Astrocyte (in vitro differentiated cells and primary cell): ENCODE measurements at places on chromosomes 6 and 20. TPM values are rescaled to one million over a fixed set of nuclear protein-coding genes. Genes with fewer than 3 reads are reported as not detected.

- H3K27me3 ChIP-seq = no peaks in the 10 kb centered on the region
- H3K4me3 ChIP-seq = no peak overlapping the region
- DNase-seq = peak; percentile 83
- no peaks in the 10 kb centered on the region for H3K36me3 ChIP-seq
- peak overlapping the region; percentile 32 for H3K27ac ChIP-seq
Observed at GRCh38 chr6:37717836-37718251, 20.2 kb upstream of the MDGA1 start.

DNA sequence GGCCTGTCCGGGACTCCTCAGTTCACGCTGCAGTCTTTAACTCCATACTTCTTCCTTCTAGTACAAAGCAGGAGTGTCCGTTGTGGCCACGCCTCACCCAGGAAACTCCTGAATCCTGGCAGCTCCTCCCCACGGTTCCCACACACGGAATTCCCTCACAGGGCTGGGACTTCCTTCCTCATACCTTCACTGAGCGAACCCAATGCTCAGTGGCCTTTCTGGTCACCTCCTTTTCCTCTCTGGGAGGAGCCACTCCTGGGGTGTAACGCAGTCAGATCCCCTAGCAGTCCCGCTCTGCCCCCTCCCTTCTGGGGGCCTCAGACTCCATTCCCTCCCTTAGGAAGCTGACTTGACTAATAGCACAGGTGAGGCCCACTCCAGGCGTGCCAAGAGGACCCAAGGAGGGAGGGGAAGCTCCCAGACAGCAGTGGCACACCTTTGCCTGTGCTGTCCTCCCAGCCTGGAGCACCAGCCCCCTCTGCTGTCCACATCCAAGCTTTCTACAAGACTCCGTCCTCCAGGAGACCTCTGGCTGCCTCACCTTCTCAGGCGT lies at the start of gene SLC52A3:
TSS of gene SLC52A3 (minus strand) at position 75 of the 553 bp plus-strand sequence. CDS start 2,726 bp downstream, outside the sequence.
- H3K4me3 ChIP-seq = no peak within 1 kb of the TSS
- no peak within 1 kb of the TSS for H3K27ac ChIP-seq
- no peaks in the 10 kb centered on the region for H3K4me1 ChIP-seq
- no peaks in the 10 kb centered on the region for H3K27me3 ChIP-seq

Gene SLC17A3
- not detected in 2 replicates for total RNA-seq

DNA sequence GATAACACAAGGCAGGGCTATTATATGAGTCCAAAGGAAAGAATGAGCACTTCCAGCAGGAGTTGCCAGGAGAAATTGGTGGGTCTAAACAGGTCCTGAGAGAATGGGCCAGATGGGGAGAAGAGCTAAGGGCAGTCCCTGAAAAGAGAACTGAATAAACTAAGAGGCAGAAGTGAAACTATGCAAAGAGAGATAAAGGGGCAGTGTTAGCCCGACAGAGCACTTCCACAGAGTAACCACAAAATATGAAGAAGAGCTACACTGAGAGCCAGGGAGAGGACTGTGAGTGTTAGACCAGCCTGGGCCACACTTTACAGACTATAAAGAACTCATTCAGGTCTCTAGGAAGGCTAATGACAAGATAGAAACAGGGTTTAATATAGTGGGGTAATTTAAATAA lies 43.8 kb downstream of the RALGAPA2 start:
- no peak overlapping the region for H3K27ac ChIP-seq
- H3K4me1 ChIP-seq = no peaks in the 10 kb centered on the region
- peak; percentile 14 for DNase-seq
- H3K27me3 ChIP-seq = no peaks in the 10 kb centered on the region

GRCh38 chr6:20292905-20293304 lies 80.6 kb upstream of the MBOAT1 start:
- H3K4me1 ChIP-seq = no peaks in the 10 kb centered on the region
- DNase-seq = no peak
- no peak overlapping the region for H3K27ac ChIP-seq
- H3K4me3 ChIP-seq = no peak overlapping the region
- no peaks in the 10 kb centered on the region for H3K36me3 ChIP-seq
- no peaks in the 10 kb centered on the region for H3K27me3 ChIP-seq

DNA sequence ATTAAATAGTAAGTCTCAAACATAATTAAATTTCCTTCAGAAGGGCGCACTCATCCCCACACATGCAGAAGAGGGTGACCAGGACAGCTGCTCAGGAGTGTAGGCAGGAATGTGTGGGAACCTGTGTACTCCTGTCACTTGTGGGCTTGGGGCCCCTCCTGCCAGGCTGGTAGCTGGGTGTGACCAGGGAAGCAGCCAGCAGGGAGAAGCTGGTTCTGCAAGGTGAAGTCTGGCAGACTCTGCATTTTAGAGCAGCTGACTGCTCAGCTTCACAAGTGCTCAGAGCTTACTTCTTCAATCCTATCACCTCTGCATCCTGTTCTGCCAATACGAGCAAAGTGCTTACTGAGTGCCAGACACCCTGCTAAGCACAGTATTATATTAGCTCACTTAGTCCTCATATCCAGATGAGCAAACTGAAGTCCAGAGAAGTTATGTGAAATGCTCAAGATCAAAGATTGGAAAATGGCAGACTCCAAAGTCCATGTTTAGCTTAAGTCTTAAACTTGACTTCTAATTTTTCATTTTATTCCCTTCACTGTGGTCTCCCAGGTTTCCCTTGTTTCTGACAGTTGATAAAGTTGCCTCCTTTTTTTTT lies 27.9 kb downstream of the ELMO2 start:
- no peak for DNase-seq
- H3K27me3 ChIP-seq = no peaks in the 10 kb centered on the region
- no peaks in the 10 kb centered on the region for H3K4me1 ChIP-seq

- no peaks in the 10 kb centered on the region for H3K27me3 ChIP-seq
- peaks cover 55% of the 10 kb centered on the region for H3K36me3 ChIP-seq
- H3K27ac ChIP-seq = no peak overlapping the region
- peak; percentile 44 for DNase-seq
Observed at GRCh38 chr6:53095716-53096115, 30.5 kb downstream of the FBXO9 start.

GRCh38 chr6:74902089-74902488 lies 303.8 kb downstream of the COL12A1 start:
- no peaks in the 10 kb centered on the region for H3K36me3 ChIP-seq
- no peak for DNase-seq
- H3K27me3 ChIP-seq = no peaks in the 10 kb centered on the region
- H3K27ac ChIP-seq = no peak overlapping the region

DNA sequence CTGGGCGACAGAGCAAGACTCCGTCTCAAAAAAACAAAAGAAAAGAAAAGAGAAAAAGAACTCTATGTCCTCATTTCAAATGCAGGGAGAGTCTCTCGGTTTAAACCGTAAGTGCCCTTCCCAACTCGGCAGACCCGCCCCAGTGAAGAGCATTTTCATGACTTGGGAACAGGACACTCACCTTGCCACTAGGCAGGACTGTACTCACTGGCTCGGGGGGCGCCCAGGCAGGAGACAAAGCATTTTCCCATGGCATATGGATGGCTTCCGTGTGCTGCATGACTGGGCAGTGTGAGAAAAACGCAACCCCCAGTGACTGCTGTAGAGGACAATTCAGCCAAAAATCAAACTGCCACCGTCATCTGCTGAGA lies 23.7 kb upstream of the MRGBP start:
- H3K4me1 ChIP-seq = peaks cover 19% of the 10 kb centered on the region
- H3K4me3 ChIP-seq = no peak overlapping the region
- H3K36me3 ChIP-seq = no peaks in the 10 kb centered on the region
- no peak for DNase-seq
- no peak overlapping the region for H3K27ac ChIP-seq

DNA sequence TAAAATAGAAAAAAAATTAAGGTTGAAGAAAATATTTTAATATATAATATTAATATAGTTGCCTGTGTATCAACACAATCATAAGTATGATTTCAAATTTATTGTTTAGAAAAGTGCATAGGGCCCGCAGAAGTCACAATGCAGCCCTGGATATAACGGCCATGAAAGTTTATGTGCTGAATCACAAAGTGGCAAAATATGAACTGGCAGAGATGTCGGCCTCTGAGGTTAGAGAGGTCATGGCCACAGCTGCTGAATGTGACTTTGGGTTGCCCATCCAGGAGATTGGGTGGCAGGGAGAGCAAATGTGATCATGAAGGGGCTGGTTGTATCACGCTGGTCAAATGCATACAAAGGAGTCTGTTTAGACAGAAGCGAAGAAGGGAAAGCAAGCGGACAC lies 35.7 kb downstream of the COL11A2 start:
- no peak overlapping the region for H3K4me3 ChIP-seq
- DNase-seq = no peak
- H3K27ac ChIP-seq = no peak overlapping the region
- H3K36me3 ChIP-seq = no peaks in the 10 kb centered on the region
- H3K27me3 ChIP-seq = peaks cover 7% of the 10 kb centered on the region
- H3K4me1 ChIP-seq = peaks cover 10% of the 10 kb centered on the region

- H3K4me1 ChIP-seq = peaks cover 32% of the 10 kb centered on the region
- H3K4me3 ChIP-seq = peak overlapping the region; percentile 79
- no peaks in the 10 kb centered on the region for H3K27me3 ChIP-seq
- peaks cover 9% of the 10 kb centered on the region for H3K36me3 ChIP-seq
- no peak for DNase-seq
Observed at GRCh38 chr6:17280552-17281090, 540 bp upstream of the RBM24 start.

DNA sequence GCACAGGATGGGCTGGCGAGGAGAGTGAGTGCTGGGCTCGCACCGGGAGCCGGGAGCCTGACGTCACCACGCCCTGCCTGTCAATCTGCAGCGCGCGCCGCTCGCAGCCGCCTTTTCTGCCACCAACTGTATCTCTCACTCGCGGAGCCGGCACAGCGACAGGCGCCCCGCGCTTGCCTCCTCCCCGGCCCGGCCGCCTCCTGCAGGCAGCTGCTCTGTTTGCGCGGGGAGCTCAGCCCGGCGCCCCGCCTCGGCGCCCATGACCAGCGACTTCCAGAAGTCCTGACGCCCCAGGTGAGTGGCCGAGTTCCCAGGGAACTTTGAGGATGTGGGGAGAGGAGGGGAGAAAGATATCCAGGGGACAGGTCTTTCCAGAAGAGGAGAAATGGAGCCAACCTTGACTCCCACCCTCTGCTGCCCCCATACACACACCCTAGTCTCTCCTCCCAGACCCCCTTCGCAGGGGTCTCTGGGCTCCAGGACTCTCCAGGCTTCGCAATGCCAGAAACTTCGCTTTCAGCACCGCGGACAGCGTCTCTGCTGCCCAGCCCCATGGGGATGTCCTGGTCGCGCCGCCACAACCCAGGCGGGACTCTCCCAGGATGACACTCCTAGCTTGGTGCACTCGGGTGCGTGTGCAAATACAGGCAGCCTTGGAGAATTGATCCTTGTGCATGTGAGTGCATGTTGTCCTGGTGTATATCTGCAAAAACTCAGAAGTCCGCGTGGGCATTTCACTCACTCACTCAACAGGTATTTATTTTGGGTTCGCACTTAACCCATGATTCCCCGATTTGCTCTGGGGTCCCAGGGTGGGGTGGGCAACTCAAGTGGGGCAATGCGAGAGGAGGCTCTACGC lies at the start of gene GPR6:
TSS of gene GPR6 (plus strand) at position 138 of the 859 bp plus-strand sequence. CDS start 802 bp downstream, outside the sequence.
- H3K4me3 ChIP-seq = no peak within 1 kb of the TSS
- DNase-seq = peak; percentile 27
- peaks cover 20% of the 10 kb centered on the region for H3K27me3 ChIP-seq
- no peaks in the 10 kb centered on the region for H3K4me1 ChIP-seq
- H3K27ac ChIP-seq = no peak within 1 kb of the TSS

GRCh38 chr20:14259689-14260088 lies 77.7 kb downstream of the FLRT3 start:
- H3K36me3 ChIP-seq = no peaks in the 10 kb centered on the region
- no peaks in the 10 kb centered on the region for H3K27me3 ChIP-seq
- no peak overlapping the region for H3K4me3 ChIP-seq
- no peaks in the 10 kb centered on the region for H3K4me1 ChIP-seq
- H3K27ac ChIP-seq = no peak overlapping the region

DNA sequence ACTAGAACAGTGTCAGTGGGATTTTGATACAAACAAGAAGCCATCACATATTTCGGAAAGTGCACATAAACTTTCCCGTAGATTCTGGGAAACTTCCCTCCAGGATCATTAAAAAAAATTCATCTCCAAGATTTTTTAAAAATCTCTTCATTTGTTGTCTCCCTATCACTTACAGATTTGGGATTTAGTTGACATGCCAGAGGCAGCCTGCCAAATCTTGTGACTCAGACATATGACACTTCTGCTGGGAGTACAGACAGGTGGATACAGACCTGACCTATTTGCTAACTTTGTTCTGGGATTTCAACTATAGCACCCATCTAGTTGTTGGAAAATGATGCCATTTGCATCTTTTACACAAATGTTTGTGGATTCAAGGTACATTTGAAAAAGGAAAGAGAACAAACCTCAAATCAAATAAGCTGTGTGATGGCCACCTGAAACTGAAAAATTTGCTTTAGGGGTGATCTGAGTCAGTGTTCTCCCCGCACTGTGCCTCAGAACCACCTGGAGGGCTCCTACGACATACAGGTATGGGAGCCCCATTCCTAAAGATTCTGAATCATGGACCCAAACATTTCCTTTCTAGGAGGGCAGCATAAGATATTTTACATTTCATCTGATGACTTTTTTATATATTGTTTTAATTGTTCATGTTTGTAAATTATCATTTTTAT lies 21.9 kb upstream of the CD2AP start:
- no peaks in the 10 kb centered on the region for H3K4me1 ChIP-seq
- no peaks in the 10 kb centered on the region for H3K27me3 ChIP-seq
- no peaks in the 10 kb centered on the region for H3K36me3 ChIP-seq
- no peak for DNase-seq

DNA sequence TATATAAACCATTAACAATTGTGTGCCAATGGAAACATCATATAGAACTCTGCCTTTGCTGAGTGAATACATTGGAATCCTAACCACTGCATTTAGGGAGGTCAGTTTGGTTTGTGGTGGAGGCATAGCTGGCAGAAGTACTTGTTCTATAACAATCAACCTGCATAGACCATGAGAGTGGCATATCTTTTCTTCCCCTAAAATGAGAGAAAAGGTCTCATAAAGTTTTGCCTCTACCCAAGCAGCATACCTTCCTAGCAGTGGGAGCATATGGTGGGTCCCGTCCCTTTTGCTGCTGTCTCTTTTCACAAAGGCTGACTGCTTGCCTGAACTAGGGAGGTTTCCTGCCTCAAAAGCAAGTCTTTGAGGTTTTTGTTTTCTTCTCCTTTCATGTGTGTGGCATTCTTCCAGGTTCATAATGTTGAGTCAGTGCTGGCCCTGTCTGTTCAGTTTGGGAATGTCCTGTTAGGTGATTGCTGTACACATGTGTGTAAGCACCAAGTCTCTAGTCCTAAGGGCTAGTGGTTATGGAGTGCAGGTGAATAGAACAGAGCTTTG lies 61.2 kb upstream of the SUPT3H start:
- peak overlapping the region; percentile 76 for H3K27ac ChIP-seq
- no peak overlapping the region for H3K4me3 ChIP-seq
- peak; percentile 94 for DNase-seq

- no peak overlapping the region for H3K27ac ChIP-seq
- H3K27me3 ChIP-seq = no peaks in the 10 kb centered on the region
- peak; percentile 73 for DNase-seq
- H3K4me3 ChIP-seq = no peak overlapping the region
Observed at GRCh38 chr20:50346374-50347283, 156.0 kb downstream of the CEBPB start.
